Naive thymus-derived CD8-positive, alpha-beta T cell (primary cell): ENCODE measurements at places on chromosomes 7 and 10. TPM values are rescaled to one million over a fixed set of nuclear protein-coding genes. Genes with fewer than 3 reads are reported as not detected.
A peak's percentile ranks its signal among the peaks of the same experiment; 100 is the strongest.

GALNT17 gene
- total RNA-seq: not detected

- no peak for DNase-seq
- peak overlapping the region; percentile 18 for H3K27ac ChIP-seq
- peaks cover 11% of the 10 kb centered on the region for H3K27me3 ChIP-seq
- no peak overlapping the region for H3K4me3 ChIP-seq
- H3K36me3 ChIP-seq: peaks cover 6% of the 10 kb centered on the region
Observed at GRCh38 chr10:22133749-22134624, 83.8 kb downstream of the EBLN1 start.

DNA sequence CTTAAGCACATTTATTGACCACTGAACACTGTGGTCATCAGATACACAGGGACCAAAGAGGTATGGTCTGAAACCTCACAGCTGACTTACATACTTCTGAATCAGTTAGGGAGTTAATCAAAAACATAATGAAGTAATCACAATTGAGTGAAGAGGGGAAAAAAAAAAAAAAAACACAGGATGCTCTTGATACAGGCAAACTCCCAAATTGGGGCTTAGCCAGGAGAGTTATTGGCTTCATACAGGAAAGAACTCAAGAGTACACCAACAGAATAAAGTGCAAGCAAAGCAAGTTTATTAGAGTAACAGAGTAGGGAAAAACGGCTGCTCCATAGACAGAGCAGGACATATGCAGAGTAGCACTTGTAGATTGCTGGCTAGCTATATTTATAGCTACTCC lies 917.0 kb downstream of the CNTNAP2 start:
- no peak overlapping the region for H3K4me3 ChIP-seq
- H3K27ac ChIP-seq: no peak overlapping the region
- DNase-seq: no peak
- H3K27me3 ChIP-seq: no peaks in the 10 kb centered on the region
- no peaks in the 10 kb centered on the region for H3K4me1 ChIP-seq

DNA sequence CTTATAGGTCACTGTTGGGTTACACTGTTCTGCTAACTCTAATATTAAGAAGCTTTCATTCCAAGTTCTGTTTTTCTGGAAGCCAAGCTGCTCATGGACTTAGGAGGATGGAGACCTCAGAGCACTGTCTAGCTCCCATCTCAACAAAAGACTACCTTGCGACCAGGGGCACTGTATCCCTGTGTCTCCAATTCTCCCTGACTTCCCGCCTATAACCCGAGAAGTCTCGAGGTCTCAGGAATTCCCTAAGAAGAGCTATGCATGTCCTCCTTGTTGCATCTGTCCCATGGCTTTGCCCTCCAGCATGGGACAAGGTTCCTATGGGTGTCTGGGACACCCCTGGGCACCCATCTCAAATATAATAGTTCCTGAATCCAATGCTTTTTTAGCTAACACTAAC lies 31.2 kb downstream of the BTBD16 start:
- H3K4me1 ChIP-seq: peaks cover 5% of the 10 kb centered on the region
- H3K36me3 ChIP-seq: no peaks in the 10 kb centered on the region
- H3K27ac ChIP-seq: no peak overlapping the region
- DNase-seq: no peak
- no peak overlapping the region for H3K4me3 ChIP-seq

- H3K4me3 ChIP-seq: no peak overlapping the region
- DNase-seq: no peak
- no peak overlapping the region for H3K27ac ChIP-seq
- H3K4me1 ChIP-seq: no peaks in the 10 kb centered on the region
Observed at GRCh38 chr7:31171216-31171785, 119.2 kb downstream of the ADCYAP1R1 start.

GRCh38 chr10:124415210-124415609 lies 3.5 kb downstream of the OAT start:
- H3K27me3 ChIP-seq: no peaks in the 10 kb centered on the region
- H3K4me1 ChIP-seq: peaks cover 15% of the 10 kb centered on the region
- H3K27ac ChIP-seq: no peak overlapping the region
- no peak overlapping the region for H3K4me3 ChIP-seq
- DNase-seq: no peak

- H3K27me3 ChIP-seq: no peaks in the 10 kb centered on the region
- H3K36me3 ChIP-seq: peaks cover 7% of the 10 kb centered on the region
- DNase-seq: no peak
- peaks cover 1% of the 10 kb centered on the region for H3K4me1 ChIP-seq
- no peak overlapping the region for H3K4me3 ChIP-seq
Observed at GRCh38 chr10:79184145-79184625, 115.4 kb downstream of the ZMIZ1 start.

DNA sequence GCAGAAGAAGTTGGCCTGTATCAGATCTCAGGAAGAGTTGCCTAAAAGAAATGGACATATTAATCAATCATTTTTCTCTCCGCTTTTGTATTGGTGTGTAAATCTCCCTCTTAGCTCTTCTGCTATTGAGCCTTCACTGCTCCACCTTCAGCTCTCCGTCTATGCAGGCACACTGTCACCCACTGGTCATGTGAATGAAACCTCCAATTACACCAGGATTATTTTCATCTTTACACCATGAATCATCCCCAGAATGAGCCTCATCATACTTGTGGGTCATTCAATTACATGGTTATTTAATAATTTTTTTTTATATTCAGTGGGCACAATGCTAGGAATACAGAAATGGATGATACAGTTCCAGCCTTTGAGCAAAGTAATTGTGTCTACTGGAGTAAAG lies 92.6 kb downstream of the LRRC4 start:
- no peaks in the 10 kb centered on the region for H3K27me3 ChIP-seq
- no peak for DNase-seq
- peaks cover 50% of the 10 kb centered on the region for H3K36me3 ChIP-seq
